ENCODE measurements at places on chromosomes 3 and 15. TPM values are rescaled to one million over a fixed set of nuclear protein-coding genes. Genes with fewer than 3 reads are reported as not detected.

SORD gene
- 8.3 TPM for total RNA-seq

CYP1A2 gene
- not detected for total RNA-seq

RTP1 gene
- not detected for total RNA-seq

CTXN2 gene
- not detected for total RNA-seq
